ENCODE measurements at places on chromosomes 3 and 15.

DNA sequence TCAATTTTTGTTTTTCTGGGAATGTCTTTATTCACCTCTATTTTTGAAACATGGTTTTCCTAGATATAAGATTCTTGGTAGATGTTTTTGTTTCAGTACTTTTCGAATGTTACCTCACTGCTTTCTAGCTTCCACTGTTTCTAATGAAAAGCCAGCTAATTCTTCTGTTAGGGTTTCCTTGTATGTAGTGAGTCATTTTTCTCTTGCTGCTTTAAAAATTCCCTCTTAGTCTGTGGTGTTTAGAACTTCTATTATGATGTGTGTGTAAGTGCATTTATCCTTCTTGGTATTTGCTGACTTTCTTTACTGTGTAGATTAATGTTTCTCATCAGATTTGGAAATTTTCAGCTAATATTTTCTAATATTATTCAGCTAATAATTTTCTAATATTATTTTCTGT lies 151.1 kb upstream of the OSTN start:
- no peak for DNase-seq

GRCh38 chr3:132189601-132190000 lies 127.6 kb upstream of the ACP3 start:
- no peak for DNase-seq

DNA sequence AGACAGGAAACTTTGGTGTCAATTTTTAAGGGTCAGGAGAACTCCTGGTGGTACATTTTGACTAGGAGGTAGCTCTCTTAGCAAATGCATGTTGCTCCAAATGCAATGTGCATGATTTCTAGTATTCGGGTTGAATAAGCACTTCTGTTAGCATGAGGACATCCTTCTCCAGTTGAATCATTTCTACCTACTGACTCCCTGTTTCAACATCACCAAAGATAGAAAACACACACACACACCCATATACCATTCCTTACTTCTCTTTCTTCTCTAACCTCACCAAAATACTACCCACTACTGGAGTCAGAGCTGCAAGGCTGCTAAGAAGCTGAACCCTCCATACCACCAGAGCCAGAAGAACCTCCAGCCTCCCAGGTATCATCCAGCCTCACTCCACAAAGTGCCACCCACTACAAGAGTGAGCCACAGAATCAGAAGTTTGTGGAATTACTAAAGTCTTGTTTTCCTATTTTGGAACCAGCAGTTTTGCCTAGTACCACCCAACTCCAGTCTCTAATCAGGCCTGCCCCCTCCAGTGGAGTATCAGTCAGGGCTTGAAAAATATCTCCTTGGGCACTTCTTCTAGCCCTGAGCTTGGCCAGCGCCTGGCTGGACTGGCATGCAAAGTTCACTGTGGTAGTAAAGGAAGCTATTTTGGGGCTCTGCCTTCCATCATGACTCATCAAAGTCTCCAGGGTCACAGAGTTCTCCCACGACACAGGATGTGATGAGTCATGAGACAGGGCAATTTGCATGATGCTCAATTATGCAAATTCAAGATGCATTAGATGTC lies 110.3 kb downstream of the CYP19A1 start:
- DNase-seq: no peak

- no peak for DNase-seq
Measured at GRCh38 chr3:187098923-187099512, 40.3 kb downstream of the RPL39L start.

- DNase-seq: no peak
Measured at GRCh38 chr3:129344540-129345220, 66.0 kb downstream of the HMCES start.
